ENCODE measurements at places on chromosomes 6 and 20.

DNA sequence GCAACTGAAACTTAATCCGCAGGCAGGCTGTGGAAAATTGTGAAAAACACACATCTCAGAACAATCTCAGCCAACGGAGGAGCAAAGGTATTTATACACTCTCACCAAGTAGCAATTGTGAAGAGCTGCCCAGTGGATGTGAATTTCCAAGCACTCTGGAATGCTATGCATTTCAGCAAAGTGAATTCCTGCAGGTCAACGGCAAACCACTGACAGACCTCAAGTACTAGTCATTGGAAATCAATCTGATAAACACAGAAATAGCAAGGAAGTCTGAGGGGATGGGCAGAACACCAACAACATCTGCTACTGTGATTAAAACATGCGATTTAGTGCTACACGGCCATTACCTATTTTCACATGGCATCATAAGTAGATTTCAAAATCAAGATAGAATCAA lies 429.1 kb downstream of the HTR1B start:
- DNase-seq: peak; percentile 84

- DNase-seq: no peak
Observed at GRCh38 chr6:14012313-14013030, 87.7 kb downstream of the RNF182 start.

DNA sequence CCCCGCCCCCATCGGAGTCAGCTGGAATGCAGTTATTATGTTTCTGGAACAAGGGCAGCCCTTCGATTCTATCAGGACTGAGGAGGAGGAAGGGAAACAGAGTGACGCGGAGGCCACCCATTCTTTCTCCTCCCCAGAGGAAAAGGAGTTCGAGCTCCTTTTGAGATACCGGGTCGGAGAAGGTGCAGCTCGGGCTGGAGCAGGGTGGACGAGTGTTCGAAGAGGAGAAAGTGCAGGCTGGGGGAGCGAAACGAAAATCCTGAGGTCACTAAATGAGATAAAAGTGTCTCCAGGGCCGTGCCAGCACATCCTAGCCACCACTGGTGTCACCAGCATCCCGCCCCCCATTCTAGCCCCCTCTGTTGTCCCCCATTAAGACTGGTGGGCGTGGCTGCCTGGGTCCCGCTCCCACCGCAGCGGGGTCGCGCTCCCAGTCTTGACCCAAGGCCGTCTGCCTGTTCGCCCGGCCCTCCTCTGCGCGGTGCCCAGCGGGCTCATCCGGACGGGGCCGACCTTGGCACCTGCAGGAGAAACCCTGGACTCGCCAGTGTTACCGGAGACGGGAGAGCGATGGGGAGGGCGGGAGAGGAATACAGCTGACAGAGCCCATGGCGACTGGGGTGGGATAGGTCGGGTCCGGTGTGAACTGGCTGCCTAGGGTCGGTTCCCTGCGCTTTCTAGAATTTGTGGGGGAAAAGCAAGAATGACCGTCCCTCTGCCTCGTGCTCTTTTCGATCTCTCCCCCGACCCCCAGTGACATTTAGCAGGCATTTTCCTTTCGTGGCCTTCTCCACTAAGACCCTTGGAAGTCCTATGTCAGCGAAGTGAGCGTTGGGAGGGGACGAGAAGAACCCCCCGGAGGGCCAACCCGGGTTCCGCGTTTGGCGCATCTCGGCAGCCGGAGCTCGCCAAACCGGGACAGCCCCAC lies 16.2 kb downstream of the FOXA2 start:
- DNase-seq: no peak

GRCh38 chr6:134624781-134625180 lies 306.9 kb upstream of the SGK1 start:
- DNase-seq: no peak

DNA sequence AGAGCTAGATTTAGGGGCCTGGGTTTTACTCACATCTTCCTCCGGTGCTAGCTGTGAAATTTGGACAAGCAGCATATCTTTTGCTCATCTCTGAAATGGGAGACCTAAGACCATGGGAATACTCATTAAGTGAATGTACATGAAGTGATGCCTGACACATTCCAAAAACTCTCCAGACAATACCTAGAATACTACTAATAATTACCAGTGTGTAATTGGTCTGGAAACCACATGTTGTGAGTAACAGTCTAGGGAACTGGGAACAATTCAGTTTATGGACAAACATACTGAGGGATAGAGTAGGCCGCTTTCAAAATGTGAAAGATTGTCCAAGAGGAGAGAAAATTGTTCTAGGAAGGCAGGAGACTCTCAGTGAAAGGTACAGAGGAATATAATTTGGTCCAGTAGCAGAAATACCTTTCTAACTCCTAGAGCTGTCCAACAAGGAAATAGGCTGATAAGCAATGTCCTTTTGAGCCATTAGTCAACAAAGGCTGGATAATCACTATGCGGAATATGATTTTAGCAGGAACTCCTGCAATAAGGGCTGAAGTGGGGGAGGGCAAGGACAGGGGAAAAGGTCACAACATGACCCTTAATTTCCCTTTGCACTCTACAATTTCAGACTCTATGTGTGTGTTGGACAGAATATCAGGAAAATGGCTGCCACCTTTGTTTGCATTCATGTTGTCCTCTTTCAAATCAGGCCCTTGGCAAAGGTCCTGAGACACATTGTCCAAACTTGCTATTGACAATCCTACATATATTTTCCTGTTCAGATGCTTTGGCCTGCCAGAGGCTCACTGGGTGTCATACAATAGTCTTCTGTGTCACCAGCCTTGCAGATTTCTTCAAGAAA lies 315.4 kb downstream of the PLCB1 start:
- DNase-seq: no peak

DNA sequence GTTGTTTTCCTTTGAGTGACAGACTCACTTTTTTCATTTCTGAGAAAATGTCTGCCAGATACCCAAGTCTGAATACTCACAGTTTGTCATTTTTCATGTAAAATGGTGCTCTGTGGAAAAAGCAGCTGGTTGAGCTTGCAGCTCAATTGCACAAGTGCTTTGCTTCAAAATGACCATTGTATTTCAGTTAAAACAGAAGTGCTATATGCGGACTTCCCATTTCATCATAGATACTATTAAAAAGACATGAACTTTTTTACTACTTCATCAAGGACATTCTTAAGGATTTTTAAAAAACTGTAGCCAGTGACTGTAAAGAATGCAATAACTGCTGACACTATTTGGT lies 61.5 kb downstream of the KCNS1 start:
- no peak for DNase-seq

DNA sequence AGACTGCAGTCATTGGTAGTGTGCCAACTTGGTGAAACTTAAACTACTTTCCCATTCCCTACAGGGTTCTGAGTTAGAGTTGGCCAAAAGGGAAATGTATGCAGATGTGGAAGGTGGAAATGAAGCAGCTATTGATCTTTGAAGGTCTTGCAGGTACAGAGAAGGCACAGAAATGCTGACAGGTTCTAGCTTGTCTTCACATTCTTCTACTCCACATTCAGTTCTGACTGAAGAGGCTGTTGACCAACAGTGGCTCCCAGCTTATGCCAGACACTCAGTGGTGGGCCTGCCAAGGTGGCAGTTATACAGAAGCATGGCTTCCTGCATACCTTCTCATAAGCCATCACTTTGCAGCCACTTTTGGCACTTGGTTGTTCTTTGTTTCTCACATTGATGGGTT lies 423.9 kb downstream of the CDC5L start:
- no peak for DNase-seq

DNA sequence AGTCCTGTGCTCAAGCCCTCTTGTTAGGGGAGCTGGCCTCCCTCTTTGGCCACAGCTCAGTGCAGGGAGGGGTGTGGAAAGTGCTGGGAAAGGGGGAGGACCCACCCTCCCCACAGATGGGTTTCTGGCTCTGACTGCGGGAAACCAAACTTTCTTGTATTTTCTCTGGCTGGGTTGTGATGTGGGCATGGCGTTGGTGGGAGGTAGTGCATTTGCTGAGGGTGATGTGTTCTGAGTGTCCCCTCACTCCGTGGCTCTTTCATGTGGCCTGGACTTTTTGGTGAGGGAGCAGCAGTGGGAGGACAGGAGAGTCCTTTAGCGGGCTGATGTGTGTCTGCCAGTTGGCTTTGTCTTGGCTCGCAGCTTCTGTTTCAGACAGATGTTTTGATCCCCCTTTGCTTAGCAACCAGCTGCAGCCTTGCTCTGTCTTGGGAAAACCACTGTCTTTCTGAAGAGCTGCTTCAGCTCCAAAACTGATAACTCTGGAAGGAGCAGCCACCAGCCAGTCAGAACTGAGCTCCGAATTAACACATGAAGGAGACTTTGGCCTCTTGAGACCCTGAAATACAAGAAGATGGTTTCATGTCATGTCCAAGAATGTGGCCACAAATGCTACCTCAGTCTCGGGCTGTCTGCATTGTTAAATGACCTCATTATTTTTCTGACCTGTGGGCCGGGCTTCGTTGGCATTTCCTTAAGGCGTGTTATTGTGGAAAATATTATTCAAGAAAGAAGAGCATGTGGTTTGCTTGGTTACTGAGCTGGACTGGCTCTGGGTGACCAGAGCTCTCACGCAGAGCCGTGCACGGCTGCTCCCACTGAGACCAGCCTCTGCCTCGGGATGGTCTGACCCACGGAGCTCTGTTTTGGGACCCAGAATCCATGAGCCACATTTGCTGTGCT lies 21.5 kb downstream of the SYNJ2 start:
- DNase-seq: peak; percentile 69

DNA sequence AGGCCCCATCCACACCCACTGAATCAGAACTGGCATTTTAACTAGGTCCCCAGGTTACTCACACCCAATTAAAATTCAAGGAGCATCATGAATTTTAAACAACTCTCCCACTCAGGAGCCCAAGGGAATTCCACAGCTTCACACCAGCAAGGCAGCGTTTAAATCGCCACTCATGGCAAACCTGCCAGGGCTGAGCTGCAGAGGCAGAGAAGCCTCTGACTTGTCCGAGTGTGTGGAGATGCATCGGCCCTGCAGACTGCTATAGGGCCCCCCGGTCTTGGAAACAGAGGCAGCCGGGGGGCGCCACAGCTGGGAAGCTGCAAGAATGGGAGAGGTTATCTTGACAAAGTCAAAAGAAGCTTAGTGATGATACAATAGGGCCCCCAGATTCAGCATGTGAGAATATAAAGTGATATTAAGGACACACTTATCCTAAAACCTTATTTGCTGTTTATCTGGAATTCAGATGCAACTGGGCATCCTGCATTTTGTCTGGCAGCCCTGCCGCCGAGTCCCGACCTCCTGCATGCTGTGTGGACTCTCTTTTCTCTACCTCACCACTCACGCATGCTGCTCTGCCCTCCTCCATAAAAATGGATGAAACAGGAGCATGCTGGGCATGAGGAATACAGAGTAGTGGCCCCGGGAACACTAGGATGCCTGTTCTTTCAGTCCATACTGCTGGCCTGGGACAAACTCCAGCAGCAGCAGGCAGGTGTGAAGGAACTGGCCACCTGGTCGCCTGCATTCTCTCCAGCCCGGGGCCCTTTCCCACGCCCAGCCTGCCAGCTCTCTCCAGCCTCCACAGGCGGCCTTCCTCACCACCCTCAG lies 126.1 kb downstream of the PXDC1 start:
- DNase-seq: no peak

GRCh38 chr20:59629141-59630045 lies 25.1 kb downstream of the PHACTR3 start:
- no peak for DNase-seq

- no peak for DNase-seq
Observed at GRCh38 chr20:50323777-50324775, 133.4 kb downstream of the CEBPB start.

DNA sequence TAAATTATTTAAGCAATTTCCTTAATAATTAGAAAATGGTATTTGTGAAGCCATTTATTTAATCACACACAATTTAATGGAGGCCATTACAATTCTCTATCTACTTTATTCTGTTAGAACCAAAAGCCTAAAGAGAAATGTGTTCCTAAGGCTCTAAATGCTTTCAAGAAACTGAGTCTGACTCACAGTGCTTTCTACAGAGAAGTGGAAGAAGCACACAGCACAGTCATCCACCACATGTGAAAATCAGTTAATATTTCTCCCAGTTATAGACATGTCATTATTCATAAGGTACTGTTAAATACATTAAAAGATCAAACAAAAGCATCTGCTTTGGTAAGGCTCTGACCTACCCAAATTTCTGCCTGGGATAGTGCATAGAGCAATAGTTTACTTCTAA lies 214.4 kb downstream of the ALDH8A1 start:
- DNase-seq: no peak

- no peak for DNase-seq
Observed at GRCh38 chr20:33445881-33446625, 2.5 kb upstream of the SNTA1 start.

DNA sequence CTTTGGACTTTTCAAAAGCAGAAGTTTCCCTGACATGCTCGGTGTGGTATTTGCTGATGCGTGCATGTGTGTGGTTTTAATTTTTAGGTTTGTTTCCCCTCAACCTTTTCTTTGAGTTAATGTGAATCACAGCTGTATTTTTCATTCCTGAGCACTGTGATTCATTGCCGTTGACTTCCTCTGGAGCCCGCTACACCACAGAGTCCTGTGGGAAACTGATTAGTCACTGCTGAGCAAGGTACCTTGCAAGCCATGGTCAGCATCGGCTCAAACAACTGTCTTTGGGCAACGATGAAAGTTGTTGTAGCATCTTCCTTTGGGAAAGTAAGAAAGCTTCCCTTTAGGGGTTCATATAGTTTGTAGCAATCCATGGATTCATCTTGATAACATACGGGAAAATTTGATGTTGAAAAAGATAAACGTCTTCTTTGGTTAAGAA lies 57.5 kb downstream of the RIN2 start:
- peak; percentile 95 for DNase-seq

- DNase-seq: peak; percentile 95
Observed at GRCh38 chr20:46954490-46955038, 59.9 kb downstream of the EYA2 start.

- DNase-seq: no peak
Observed at GRCh38 chr20:49399329-49399728, 83.1 kb downstream of the KCNB1 start.

- DNase-seq: no peak
Observed at GRCh38 chr6:127503022-127503421, 16.1 kb downstream of the MTCL3 start.

DNA sequence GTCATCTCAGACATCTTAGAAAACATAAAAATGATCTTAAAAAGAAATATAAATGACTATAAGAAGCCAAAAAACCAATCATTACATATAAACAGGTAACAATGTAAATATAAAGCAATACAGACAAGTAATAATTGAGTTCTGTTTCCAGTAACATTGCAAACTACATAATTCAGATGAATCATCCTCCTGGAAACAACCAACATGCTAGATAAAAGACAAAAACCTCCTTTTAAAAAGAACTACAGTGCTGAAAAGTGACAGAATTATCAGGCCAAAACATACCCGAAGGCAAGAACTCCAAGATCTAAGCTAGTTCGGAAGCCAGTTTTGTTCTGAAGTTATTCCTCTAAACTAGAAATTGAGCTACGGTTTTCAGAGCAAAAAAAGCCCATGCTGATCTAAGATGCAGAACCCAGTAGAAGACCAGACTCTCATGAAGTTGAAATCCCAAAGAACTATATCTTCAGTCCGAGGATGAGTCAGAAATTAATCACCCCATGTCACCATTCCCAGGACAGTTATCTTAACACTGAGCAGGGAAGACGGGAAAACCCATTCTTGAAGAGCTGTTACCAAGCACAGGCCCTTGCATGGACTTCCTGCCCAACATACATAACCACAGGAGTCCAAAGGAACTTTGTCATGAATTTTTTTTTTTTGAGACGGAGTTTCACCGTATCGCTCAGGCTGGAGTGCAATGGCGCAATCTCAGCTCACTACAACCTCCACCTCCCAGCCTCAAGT lies 9.8 kb downstream of the PGM3 start:
- peak; percentile 48 for DNase-seq

- peak; percentile 64 for DNase-seq
Observed at GRCh38 chr6:25179051-25179778, 100.0 kb upstream of the CARMIL1 start.
